ENCODE measurements at places on chromosomes 1 and 21. TPM values are rescaled to one million over a fixed set of nuclear protein-coding genes. Genes with fewer than 3 reads are reported as not detected.
A peak's percentile ranks its signal among the peaks of the same experiment; 100 is the strongest.

DNA sequence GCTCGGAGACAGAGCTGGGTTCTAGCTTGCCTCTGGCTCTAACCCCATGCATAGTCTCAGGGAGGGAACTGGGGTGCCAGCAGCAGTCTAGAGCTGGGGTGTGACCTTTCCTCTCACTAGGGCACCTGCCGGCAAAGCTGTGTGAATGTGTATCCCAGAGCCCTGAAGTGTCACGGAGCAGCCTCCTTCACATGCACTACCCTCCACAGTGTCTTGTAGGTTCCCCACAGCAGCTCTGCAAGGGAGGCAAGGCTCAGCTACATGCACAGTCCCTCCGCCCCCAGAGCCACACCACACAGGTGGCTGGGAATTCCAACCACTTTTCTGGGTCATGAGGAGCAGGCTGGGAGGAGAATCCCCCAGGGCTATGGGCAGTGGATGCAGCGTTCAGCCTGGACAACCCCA, 7.7 kb upstream of the HPCA start:
- no peak for DNase-seq

DNA sequence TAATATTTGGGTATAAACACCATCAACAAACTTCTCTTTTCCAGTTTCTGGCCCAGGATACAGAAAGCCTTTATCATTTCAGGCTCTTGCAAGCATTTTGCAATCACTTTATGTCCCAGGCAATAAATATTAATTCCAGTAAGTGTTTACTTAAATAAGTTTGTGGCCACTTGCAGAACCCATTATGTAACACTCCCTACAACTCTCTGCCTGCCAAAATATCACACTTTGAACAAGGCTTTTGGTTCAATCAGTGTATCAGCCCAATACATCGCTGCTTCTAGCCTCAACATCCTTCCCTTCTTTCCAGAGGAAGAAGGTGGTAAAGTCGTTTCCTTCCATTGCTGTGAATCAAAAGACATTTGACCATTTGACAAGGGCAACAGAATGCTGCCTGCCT, 203.0 kb upstream of the USP25 start:
- DNase-seq = no peak

DNA sequence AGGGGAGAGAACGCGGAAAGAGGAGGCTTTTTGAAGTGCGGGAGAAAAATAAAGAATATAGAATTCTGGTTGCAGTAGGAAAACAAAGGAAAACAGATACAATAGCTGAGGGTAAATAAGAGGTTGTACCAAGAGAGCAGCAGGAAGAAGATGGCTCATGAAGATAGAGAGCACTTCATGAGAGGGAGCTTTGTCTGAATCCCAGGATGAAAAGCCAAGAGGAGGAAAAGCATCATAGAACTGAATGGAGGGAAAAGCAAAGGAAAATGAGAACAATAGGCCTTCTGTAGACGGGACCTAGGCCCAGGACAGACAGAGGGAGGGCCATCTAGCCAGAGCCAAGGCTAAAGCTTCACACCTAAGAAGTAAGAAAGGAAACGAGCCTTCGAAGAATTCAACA, 49.5 kb downstream of the ATP6V1G3 start:
- no peak for DNase-seq

- DNase-seq = no peak
Measured at GRCh38 chr1:177439301-177439700, 268.5 kb downstream of the BRINP2 start.

GRCh38 chr21:28212061-28212460, 780.6 kb downstream of the LTN1 start:
- no peak for DNase-seq

GRCh38 chr1:46199233-46199749, 1.1 kb upstream of the POMGNT1 start:
- no peak for DNase-seq

DNA sequence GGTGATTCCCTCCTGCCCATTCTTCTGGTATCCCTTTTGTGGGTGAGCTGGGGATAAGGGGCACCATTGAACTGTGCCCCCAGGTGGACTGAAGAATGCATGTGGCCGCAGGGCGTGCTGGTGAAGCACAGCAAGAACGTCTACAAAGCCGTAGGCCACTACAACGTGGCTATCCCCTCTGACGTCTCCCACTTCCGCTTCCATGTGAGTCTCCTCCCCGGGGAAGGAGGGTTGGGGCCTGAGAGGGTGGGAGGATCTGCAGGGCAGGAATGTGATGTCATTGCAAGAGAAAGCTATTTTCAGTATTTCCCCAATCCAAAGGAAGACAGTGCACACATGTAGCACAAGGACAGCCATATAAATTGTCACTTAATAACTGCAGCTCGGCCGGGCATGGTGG, 7.5 kb upstream of the KPNA6 start:
- DNase-seq = no peak

GRCh38 chr1:45535988-45536766, 14.4 kb upstream of the AKR1A1 start:
- no peak for DNase-seq

DNA sequence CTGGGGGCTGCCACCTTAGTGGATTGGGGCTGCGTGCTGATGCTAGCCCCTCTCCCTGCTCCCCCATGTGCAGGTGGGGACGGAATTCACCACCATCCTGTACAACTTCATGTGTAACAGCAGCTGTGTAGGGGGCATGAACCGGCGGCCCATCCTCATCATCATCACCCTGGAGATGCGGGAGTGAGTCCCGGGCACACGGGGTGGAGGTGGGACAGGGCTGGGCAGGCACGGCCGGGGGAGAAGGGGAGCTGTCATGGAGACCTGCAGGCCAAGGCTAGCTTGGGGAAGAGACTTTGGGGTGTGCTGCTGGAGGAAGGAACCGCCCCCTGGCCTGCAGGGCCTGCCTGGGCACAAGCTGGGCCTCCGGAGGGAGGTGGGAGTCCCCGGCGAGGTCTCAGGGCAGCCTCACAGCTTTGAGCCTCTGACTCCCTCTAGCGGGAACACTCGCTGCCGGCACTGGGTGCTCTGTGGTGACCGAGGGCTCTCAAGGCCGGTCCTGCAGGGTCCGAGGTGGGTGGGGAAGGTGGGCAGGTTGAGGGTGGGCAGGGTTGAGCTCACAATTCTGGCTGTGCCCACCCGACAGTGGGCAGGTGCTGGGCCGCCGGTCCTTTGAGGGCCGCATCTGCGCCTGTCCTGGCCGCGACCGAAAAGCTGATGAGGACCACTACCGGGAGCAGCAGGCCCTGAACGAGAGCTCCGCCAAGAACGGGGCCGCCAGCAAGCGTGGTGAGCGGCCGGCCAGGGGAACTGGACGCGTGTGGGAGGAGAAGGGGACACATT, 25.0 kb upstream of the CCDC27 start:
- DNase-seq = no peak

The TRIM45 gene
- total RNA-seq = 1.7 TPM

The PCP4L1 gene
- not detected for total RNA-seq

GRCh38 chr1:206856674-206857464, 8.6 kb upstream of the IL20 start:
- no peak for DNase-seq

The CATSPERE gene
- total RNA-seq = 0.18 TPM

DNA sequence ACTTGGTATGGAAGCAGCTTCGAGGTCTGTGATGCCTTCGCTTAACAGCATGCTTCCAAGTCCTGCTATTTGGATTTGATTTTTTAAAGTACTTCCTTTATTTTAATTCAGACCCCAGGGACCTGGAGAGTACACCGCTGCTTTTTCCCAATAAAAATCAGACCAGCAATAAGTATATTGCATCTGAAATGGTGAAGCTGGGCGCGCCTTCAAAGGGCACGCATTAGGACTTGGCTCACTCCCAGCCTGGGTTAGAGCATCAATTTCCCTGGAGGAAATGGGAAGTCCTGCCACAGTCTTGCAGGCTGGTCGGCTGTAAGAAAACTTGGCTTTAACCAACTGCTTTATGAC, 325.1 kb downstream of the RRAGC start:
- DNase-seq = no peak

GRCh38 chr1:173995475-173995874, 26.7 kb downstream of the RC3H1 start:
- no peak for DNase-seq

The MFN2 gene
- total RNA-seq = 76.4 TPM

The AVPR1B gene
- total RNA-seq = not detected

- no peak for DNase-seq
Measured at GRCh38 chr1:83887483-83887882, 111.4 kb downstream of the TTLL7 start.

DNA sequence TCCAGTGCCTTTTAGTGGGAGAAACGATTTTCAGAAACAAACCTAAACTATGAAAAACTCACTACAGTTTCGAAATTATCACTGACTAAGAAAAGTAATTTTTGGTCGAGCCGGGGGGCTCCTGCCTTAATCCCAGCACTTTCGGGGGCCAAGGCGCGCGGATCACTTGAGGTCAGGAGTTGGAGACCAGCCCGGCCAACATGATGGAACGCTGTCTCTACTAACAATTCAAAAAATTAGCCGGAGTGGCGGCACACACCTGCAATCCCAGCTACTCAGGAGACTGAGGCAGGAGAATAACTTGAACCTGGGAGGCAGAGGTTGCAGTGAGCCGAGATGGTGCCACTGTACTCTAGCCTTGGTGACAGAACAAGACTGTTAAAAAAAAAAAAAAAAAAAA, 3.0 kb downstream of the CFHR3 start:
- no peak for DNase-seq

DNA sequence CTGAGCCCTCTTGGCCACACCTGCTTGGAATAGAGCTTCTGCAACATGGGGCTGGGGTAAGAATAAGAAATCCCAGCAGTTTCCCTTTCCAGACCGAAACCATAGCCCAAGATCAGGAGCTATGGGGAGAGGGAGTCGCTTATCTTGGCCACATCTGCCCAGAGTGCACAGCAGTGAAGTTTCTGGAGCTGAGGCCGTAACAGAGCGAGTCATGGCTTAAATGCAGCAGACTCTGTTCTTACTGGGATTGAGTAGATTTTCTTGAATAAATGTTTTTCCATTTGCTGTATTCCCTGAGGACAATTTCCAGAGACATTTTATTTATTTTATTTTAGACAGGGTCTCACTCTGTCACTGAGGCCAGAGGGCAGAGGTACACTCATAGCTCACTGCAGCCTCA, 33.5 kb downstream of the CFAP57 start:
- DNase-seq = peak; percentile 64

- DNase-seq = peak; percentile 41
Measured at GRCh38 chr1:6521536-6521935, 30.1 kb upstream of the PLEKHG5 start.

DNA sequence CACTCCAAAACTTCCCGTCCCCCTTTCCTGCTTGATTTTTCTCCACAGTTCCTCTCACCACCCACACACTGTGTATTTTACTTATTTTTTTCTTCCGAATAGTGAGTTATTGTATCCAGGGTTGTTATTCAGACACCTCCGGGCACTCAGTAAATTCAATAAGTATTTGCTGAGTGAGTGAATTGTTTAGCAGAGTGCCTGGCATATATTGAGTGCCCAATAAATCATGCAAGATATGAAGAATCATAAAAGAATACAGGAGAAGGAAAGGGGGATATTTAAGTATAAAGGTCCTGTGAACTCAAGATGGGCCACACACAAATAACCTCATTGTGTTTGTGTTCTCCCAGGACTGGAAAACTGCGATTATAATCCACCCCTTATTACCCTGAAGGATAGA, 139.9 kb downstream of the GALNT2 start:
- DNase-seq = no peak

The SORT1 gene
- total RNA-seq = 16.7 TPM

The TCEANC2 gene
- 3.1 TPM for total RNA-seq

The BRINP3 gene
- under 0.01 TPM for total RNA-seq

DNA sequence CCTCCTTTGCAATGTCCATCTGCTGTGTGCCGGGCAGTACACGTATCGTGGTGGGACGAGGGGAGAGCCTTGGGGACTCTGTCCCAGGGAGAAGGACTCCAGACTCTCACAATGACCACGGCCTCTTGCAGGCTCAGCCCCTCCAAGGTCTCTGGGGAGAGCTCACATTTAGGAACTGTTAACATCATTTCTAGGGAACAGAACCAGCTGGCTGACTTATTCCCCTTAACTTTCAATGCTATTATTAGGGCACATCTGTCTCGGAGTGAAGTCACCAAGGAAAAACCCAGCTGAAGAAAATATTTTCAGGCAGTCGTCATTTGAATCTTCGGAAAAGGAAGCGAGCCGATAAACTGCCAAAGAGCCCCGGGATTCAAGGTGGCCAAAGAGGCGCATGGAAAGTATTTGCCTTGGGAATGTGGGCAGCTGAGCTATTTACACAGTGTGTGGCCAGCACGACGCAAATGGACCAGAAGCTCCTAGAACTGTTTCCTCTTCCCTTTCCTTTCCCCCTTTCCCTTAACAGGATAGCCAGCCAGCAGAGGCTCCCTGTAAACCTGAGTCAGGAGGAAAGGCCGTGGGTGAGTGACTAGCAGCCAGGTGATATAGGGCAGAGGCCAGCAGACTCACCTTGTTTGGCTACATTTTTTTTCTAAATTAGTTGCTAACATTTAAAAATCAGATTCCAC, 74.5 kb downstream of the ITPKB start:
- peak; percentile 94 for DNase-seq

- DNase-seq = no peak
Measured at GRCh38 chr1:209406595-209406994, 176.9 kb upstream of the CAMK1G start.

- DNase-seq = no peak
Measured at GRCh38 chr1:239952348-239953308, 139.1 kb upstream of the FMN2 start.

GRCh38 chr1:161195171-161195570, 3.7 kb downstream of the ADAMTS4 start:
- no peak for DNase-seq

DNA sequence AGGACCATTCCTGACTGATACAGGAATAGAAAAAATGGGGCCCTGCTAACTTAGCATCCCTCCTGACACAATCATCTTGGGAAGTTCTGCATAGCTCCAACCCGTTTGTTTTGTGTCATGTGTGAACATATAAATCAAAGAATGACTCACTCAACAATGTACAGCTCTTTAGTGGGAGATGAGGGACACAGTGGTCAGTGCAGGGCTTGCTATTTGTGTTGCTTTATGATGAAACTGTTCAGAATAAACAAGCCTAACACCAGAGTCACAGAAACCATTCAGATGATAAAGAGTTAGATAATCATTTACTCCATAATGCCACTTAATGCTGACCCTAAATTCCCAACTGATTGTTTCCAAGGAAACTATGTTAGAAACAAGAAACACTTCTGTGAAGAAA, 154.2 kb upstream of the ZNHIT6 start:
- peak; percentile 71 for DNase-seq

The PTPRF gene
- 25.8 TPM for total RNA-seq

The FOXE3 gene
- total RNA-seq = not detected

GRCh38 chr1:203954788-203955552, 93.6 kb downstream of the SNRPE start:
- DNase-seq = no peak

The PEA15 gene
- 296 TPM for total RNA-seq

The CDC42SE1 gene
- 48.6 TPM for total RNA-seq

Data from IMR-90 (cell line).